ENCODE measurements at places on chromosomes 1 and 21.

DNA sequence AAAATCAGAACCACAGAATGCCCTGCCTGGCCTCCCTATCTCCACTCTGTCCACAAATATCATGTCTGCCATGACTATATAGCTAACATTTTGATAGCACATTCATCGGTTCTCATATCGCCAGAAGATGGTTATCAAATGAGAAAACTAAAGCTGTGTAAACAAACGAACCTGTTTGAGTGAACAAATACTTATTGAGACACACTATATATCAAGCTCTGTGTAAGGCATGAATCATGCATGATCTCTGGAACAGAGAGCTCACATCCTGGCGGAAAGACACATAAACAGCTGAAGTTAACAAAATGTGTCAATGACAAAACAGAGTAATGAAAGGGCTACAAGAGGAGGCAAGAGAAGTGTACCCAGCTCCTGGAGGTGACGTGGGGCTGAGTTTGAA lies 13.1 kb downstream of the KCND3 start:
- no peak for DNase-seq

GRCh38 chr1:60103186-60103585 lies 29.6 kb upstream of the C1orf87 start:
- DNase-seq = no peak

- DNase-seq = peak; percentile 55
Observed at GRCh38 chr1:156705918-156706656, 704 bp upstream of the CRABP2 start.

DNA sequence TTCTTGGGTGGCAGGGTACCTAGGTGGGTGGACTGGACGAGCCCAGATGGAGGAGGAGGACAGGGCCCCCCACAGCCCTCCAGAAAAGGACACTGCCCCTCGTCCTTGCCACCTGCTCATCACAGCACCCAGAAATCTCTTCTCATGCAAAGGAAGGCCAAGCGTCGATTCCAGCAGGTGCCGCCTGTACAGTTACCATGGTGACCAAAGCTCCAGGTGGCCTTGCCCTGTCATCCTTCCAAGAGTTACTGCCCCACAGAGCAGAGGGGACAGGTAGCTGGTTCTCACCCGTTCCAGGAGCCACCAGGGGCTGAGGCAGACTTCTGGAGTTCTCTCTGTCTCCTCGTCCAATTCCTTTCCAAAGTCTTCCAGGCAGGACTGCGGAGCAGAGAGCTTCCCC lies 119.9 kb upstream of the VAMP3 start:
- no peak for DNase-seq

- DNase-seq = no peak
Observed at GRCh38 chr1:3501437-3501836, 47.0 kb downstream of the ARHGEF16 start.

DNA sequence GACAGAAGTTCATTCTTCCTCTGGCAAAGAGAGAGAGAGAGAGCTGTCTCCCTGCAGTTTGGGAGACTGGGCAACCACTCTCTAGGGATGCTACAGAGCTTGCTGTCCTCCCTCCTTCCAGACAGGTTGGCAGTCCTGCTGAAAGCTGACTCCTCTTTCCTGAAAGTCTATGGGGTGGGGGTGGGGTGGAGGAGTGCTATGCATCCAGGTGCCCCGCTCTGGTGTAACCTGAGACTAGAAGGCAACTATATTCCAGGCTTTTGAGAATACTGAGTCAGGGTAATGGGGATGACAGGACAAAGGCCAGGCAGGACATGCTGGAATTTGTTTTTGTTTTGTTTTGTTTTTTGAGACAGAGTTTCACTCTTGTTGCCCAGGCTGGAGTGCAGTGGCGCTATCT lies 55.4 kb downstream of the OPTC start:
- no peak for DNase-seq

DNA sequence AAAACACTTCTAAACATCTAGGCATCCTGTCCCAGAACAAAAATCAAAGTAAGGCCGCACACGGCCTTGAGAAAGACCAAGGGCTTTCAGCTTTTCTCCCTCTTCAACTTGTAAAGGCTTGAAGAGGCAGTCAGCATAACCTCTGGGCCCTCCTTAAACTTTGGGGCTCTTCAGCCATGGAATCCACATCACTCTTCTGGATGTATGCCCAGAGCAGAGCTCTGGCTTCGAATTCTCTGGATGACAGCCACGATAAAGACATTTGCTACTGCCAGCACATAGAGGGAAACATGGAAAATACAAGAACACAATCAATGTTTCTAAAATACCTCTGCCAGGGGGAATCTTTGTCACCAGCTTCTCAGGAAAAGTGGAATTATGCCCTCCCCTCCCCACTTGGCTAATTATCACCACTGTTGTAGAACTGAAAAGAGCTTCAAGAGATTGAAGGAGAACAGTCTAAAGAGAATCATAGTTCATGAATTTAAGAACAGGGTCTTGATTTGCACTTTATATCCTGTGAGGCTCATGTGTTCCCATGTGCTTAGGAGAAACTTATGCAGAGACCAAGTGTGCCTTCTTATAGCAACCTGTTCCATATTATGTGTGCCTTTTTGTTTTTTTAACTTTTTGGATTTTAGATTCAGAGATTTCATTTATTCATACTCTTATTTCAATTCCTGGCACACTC lies 39.0 kb upstream of the DPT start:
- no peak for DNase-seq

DNA sequence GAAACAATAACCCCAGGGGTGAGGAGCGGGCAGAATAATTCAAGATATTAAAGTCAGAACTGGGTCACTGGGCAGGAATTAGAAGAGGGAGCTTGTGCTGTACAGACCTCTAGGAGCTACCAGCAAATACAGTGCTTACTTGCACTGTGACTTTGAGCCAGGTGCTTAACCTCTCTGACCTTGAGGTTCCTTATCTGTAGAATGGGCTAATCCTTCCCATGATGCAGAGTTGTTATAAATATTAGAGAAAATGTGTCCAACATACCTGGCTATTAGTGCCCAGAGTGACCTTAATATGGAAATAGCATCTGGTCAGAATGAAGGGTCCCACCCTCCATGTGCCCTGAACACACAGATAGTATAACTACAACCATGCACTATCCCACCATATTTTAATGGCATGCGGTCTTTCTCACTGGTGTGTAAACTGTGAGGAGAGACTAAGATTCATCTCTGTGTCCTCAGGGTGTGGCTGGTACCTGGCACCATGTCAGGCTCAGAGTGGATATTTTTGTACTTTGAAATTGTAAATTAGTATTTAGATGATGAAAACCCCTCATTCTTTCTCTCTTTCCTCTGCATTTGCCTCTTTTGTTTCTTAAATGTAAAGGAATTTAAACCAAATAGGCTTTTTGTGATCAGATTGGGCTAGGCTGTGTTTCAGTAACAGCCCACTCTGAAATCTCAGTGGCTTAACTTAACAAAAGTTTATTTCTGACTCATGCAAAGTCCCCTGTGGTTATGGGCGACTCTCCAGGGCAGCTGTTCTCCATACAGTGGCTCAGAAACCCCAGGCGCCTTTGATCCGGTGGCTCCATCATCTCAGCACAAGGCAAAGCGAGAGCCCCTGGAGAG lies 60.0 kb upstream of the ROR1 start:
- no peak for DNase-seq

DNA sequence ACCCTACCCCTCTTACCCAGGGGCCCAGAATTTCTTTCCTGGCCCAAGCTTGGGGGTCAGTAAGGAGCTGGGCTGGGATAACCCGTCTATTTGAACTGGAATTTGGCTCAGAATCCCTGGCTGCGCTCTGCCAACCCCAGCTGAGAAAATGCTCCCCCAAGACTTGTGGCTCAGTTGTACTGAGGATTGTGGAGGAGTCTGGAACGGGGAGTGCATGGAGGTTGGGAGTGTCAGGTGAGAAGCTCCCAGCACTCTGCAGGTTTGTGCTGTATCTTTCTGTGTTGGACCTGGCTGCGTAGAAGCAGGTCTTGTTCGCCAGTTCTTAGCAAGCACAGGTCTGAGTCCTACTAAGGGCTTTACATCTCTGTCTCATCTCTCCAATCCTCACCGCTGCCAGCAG lies 1.6 kb downstream of the TCEA3 start:
- DNase-seq = no peak

Measured in OCI-LY7 (cell line).